ENCODE measurements at places on chromosomes 1 and 21.

DNA sequence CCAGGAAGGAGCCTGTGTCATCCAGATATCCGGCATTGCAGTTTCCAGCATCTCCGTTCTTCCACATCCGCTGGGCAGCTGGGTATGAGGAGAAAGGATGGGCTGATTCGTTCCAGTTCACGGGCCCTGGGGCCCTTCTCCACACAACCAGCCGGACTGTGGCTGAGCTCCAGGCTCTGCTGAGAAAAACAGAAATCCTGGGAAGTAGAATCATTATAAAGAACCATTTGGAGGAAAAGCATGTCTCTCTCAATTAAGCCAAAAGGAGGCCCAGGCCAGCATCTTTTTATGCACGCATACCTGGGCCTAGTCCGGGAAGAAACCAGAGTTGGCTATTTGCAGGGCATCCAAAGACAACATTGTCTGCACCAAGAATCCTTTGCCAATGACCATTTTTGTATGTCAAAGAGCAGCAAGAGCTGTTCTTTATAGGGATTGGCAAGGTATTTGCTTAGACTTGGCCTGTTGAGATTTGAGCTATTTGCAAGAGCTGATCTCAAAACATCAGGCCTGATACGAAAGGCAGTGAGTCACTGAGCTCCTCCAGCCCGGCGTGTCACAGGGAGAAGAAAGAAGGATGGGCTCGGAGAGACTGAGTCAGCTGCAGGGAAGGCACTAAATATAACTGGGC is 84.9 kb upstream of the ARHGEF16 start:
- no peak for DNase-seq

DNA sequence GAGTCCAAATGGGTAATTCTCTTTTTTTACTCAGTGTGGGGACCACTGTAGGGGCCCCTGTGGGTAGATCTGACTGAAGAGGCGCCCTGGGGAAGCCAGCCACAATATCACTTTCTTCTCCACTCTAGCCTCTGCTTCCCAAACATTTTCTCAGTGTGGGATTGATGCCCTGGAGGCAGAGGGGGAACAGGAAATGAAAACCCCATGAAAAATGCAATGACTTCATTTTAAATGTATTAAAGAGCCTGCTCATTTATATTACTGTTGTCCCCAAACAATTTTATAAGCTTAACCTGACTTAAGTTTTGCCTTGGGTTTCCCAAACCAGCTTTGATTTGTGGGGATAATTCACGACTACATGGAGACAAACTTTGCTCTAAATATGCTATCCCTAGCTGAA is 181.9 kb downstream of the C1orf94 start:
- DNase-seq: no peak

- DNase-seq: no peak
Measured at GRCh38 chr1:3903141-3904005, 3.3 kb upstream of the C1orf174 start.

GRCh38 chr1:150552128-150552910 is 3.1 kb downstream of the ADAMTSL4 start:
- no peak for DNase-seq

All from NCI-H1436 (cell line).